Non-pigmented ciliary epithelial cell (primary cell): ENCODE measurements at places on chromosomes 12 and 14.

GRCh38 chr14:21268617-21269251, 508 bp downstream of the HNRNPC start:
- DNase-seq = no peak

GRCh38 chr14:102220031-102220430, 80.3 kb downstream of the WDR20 start:
- DNase-seq = no peak

DNA sequence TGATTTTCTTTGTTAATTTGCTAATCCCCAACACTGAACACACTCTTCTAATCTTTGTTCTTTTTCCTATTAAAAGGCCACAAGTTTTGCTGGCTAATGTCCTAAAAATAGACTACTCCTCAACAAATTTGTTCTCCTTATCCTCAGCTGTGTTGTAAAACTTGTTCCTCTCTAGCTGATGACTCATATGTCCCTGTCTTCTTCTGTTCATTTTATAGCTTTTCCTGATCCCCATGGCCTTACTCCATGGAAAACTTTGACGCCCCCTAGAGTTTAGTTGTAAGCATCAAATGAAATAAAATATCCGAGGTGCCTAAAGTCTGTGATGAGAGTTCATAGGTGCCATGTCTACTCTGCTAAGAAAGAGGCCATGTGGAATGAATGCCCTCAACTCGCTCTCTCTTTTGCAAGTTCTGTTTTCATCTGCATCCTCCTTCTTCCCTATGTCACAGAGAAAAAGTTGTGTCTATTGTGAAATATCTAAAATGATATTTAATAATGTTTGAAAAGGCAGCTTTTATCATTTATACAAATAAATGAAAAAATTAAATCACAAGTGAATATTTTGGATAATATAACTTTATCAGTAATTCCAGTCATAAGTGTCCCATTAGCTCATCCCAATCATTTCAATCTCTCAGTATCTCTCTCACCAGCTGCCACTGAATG, 237.9 kb downstream of the IPO8 start:
- peak; percentile 75 for DNase-seq

GRCh38 chr12:23185346-23185745, 560.4 kb downstream of the ETNK1 start:
- no peak for DNase-seq

DNA sequence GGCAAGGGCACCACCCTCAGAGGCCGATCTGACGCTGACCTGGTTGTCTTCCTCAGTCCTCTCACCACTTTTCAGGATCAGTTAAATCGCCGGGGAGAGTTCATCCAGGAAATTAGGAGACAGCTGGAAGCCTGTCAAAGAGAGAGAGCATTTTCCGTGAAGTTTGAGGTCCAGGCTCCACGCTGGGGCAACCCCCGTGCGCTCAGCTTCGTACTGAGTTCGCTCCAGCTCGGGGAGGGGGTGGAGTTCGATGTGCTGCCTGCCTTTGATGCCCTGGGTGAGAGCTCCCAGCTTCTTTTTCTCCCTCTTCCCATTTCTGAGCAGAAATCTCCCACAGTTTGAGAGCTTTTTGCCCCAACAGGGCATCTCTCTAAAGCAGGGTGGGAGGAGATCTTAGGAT, 1.8 kb downstream of the OAS1 start:
- DNase-seq = no peak

- DNase-seq = no peak
Observed at GRCh38 chr12:65881965-65882413, 57.7 kb downstream of the HMGA2 start.

- DNase-seq = no peak
Observed at GRCh38 chr12:125633686-125634085, 568.5 kb downstream of the AACS start.

DNA sequence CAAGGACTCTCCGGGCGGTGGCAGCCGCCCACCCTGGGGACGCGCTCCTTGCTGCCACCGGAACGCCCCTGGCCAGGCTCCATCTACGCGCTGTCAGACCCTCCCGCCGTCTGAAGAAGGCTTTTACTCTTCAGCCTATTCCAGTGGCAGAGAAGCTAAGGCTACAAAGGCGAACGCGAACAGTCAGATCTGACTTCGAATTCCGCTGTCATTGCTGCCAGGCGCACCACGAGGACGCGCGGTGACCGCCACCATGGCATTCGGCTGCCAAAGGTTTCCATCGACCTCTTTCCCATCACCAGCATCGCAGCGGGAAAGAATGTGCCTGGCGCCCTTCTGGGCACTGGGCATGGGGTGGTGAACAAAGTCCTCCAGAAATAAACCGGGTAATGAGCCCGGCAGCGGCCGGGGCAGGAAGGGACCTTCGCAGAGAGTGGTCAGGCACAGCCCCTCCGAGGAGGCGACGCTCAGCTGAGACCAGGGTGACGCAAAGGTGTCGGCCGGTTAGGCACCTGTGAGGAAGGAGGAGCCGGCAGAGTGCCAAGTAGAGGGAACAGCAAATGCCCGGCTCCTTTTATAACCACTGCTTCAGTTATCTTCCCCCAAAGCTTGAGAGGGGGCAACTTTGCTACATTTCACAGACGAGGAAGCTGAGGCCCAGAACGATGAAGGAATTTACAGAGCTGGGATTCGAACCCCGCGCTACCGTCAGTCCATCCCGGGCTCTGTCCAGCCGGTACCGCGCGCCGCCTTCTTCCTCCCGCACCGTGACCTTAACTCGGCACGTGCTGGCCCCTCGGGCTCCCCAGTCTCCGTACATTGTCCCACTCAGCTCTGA, 1.9 kb upstream of the RFX4 start:
- no peak for DNase-seq

DNA sequence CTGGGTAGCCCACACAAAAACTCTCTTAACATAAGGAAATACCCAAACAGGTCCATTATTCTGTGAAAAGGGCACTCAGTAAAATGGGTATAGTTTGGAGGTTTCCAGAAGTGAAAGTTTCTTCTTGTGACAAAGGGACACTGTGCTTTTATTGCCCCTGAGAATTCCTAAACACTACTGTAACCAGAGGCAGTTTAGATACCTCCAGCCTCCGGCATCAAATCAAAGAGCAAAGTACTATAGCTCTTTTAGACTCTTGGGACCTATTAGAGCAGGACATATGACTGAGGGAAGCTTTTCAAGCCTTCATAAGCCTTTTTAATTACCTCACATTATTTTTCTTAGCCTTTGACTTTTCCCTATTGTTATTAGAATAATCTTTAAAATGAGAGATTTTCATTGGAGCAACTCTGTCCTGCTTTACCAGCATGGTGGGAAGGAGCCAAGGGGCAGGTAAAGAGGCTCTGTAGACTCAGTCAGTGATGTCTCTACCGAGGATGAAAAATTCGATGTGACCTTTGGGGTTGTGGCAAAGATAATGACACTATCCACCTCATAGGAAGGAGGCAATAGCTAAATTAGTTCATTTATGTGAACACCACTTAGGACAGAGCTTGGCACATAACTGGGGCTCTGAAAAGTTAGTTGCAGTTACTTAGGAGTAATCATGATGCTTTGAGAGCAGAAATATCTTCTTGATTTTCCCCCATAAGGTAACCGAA, 85.1 kb downstream of the IFNG start:
- DNase-seq = no peak

GRCh38 chr12:98579835-98580234, 13.7 kb upstream of the SLC25A3 start:
- DNase-seq = no peak

DNA sequence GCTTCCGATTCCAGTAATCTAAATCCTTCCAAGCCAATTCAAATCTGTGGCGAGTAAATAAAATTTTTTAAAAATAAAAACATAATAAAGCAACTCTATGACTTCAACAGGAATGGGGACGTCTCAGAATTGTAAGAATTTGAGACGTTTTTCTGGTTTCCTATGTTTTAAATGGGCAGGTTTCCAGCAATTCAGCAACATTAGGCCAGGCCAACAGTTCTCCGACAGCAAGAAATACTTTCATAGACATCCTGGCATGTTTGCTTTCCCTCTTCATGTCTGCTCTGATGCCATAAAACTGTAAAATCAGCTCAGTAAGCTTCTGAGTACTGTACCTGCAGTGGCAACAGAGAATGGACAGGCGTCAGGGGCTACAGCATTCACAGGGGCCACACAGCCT, 35.8 kb upstream of the DICER1 start:
- no peak for DNase-seq

- no peak for DNase-seq
Observed at GRCh38 chr12:120886199-120887018, 17.7 kb downstream of the SPPL3 start.

GRCh38 chr14:92748259-92749016, at the start of gene LGMN:
LGMN (minus strand) TSS chr14:92748627; CDS start chr14:92732786, 15,841 bp downstream.
- DNase-seq = peak; percentile 59

GRCh38 chr12:128918481-128919260, 65.4 kb downstream of the GLT1D1 start:
- no peak for DNase-seq

GRCh38 chr14:61268812-61269211, 12.3 kb downstream of the TMEM30B start:
- DNase-seq = no peak

GRCh38 chr12:4273652-4274395, at the start of gene CCND2:
CCND2 (plus strand) TSS chr12:4273762; CDS start chr12:4274041, 279 bp downstream.
- peak; percentile 46 for DNase-seq

GRCh38 chr14:95876761-95877538, at the start of gene TUNAR:
TUNAR (plus strand) TSS chr14:95876832.
- DNase-seq = no peak

DNA sequence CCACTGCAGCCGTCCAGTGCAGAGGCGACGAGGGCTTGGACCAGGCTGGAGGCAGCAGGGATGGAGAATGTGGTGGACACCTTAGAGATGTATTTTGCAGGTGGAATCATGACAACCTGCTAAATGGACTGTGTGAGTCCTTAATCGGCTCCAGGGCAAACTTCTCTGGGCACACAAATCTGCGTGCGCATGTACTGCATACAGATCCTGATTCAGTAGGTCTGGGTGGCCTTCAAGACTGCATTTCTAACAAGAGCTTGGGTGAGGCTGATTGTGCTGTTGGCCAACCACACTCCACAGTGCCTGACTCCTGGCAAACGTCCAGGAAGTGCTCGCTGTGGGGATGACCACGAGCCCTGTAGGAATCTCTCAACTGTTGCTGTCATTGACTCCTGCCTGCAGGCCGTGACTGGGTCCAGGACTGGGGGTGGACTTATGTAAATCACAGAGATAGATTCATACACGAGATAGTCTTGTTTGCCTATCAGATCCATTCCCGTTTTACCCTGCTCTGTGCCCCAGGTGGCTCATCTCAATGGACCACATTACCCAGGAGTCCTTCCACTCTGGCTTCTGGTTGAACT, 27.2 kb downstream of the JDP2 start:
- peak; percentile 31 for DNase-seq

DNA sequence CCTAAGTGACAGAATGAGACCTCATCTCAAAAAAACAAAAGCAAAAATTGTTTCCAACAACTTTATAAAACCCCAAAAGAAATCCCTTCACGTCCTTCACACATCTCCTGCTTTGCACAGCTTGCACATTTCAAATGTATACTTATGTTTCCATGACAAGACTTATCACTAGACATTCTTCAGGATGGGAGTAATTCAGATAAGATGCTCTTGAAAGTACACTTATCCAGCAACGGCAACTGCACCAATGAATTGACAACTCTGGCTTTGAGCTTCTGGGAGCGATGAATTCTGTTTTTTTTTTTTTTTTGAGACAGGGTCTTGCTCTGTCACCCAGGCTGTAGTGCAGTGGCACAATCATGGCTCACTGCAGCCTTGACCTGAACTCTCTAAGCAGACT, 30.8 kb upstream of the AKAP5 start:
- DNase-seq = no peak

DNA sequence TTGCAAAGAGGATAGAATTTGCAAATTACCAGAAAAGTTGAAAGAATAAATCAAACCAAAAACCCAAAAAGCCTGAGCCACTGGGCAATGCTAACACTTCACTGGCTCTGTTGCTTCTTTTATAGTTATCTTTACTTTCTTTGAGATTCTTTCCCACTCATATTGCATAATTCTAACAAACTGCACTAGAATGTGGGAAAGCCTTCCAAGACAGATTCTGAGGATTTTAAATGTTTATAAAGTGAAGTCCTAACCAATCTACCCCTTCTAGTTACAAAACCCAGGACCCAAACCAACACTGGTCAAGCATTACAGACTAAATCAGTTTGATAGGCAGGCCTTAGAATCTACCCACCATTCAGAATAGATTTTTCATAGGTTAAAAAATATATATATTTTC, 150.9 kb downstream of the MED13L start:
- DNase-seq = no peak

DNA sequence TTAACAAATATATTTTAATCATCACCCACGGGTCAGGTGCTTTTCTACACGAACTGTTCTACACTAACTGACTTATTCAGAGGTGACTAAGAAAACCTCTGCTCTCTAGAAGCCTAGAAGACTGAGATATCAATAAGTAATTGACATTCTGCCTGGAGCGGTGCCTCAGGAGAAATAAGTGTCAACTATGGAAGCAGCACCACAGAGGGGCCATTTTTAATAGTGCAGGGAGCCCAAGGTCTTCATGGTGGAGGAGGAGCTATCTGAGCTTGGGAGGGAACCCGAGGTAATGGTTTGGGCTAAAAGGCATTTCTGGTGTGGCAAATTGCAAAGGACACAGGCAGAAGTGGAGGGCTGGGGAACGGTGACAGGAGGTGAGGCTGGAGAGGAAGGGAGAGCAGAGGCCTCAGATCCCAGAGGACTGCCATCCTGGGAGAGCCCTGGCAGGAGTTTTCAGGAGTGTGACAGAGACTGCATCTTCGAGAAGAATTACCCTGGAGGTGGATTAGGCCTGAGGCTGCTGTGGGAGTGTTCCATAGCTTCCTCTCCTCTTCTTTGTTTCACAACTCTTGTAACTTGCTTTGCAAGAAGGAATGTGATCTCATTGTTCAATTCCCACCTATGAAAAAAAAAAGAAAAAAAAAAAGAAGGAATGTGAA, 123.1 kb downstream of the NPAS3 start:
- no peak for DNase-seq

DNA sequence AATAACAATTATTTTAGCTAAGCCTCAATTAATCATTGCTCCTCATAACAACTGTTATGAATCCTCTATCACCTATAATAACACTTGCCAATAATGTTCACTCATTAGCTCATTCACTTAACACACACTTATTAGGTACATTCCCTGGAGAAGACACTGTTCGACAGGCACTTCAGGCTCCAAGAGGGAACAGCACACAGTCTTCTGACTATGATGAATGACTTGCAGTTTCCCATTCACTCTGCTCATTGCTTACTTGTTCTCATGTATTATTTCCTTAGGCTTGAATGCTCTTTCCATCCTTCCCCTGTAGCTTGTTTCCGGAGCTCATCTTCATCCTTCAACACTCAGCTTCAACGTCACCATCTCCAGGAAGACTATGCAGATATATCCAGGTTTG, 437.3 kb downstream of the TMEM132D start:
- no peak for DNase-seq

- no peak for DNase-seq
Observed at GRCh38 chr12:33706927-33707326, 267.3 kb upstream of the SYT10 start.
